H7 (cell line): ENCODE measurements at places on chromosomes 12 and 14. TPM values are rescaled to one million over a fixed set of nuclear protein-coding genes. Genes with fewer than 3 reads are reported as not detected.
A peak's percentile ranks its signal among the peaks of the same experiment; 100 is the strongest.

Gene DACT1
- 9.5 and 11.0 TPM in 2 replicates for total RNA-seq

Gene PRKD1
- 1.7 and 3.2 TPM in 2 replicates for total RNA-seq

GRCh38 chr12:91627225-91627624 is 444.6 kb upstream of the DCN start:
- no peak for DNase-seq

GRCh38 chr12:63937378-63938316 is 93.1 kb downstream of the SRGAP1 start:
- no peak for DNase-seq

DNA sequence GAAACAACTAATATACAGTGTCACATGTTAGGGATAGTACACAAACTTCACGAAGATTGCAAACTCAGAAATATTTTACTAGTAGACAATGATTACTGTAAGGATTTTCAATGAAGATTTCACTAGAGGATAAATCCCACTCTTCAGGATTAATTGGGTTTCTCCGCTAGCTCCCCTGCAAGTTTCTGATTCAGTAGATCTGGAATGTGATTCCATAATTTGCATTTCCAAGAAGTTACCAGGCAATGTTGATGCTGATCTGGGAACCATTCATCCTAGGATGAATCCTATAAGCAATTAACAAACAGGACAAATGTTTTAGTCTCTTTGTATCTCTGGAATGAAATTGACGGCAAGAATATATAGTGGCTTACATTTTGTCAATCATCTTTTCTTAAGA is 272.4 kb downstream of the ALX1 start:
- DNase-seq: no peak

DNA sequence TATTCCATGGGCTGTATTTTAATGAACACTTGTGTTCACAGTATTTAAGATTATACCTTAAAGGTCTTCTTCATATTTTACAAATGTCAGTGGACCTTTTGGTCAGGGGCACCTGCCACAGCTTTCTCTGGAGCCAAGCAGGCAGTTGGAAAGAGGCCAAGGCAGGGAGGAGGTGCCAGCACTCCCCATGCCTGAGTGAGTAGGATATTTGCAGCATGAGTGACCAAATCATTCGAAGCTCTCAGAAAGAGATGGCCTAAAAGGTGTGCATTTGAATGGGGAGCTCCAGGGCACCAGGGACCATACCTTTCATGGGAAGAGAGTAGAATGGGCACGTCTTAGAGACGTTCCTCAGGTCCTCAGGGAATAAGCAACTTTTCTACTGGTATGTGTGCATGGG is 121.6 kb downstream of the GPR135 start:
- no peak for DNase-seq

DNA sequence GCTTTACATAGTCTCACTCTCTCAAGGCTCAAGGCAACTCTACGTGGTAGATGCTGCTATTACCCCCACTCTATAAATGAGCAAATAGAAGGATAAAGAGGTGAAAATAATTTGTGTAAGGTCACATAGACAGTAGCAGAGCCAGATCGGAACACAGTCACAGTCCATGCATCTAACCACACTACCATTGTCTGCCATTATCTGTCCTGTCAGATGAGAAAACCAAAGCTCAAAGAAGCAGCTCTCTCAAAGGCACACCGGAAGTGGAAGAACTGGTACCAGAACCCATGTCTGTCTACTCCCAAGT is 134.4 kb upstream of the NUDT4 start:
- DNase-seq: no peak

- DNase-seq: no peak
Observed at GRCh38 chr14:35164849-35165248, 42.5 kb downstream of the PRORP start.

DNA sequence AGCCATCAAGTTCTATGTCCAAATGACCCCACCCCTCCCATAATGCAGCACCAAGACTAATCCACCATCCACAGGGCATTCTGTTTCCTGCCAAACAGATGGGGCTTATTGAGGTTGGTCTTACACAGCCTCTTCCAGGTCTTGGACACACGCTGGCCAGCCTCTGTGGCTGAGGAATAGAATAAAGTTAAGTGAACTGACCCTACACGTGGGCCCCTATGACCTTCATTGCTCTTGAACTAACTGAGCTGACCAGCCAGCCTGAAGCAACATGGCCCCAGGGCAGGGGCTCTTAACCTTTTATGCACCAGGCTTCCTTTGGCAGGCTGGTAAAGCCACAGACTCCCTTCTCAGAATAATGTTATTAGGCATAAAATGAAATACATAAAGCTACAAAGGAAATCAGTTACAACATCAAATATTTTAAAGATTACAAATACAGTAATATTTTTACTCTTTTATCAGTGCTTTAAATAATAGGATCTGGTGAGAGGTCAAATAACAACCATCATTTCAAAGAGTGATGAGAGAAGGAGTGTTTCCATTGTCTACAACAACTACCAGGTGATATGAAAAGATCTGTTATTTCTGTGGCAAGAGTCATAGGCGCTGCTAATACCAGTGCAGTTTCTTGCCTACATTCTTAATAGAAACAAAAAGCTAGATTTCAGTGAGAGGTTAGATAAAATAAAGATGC is 192.9 kb upstream of the NUDT4 start:
- no peak for DNase-seq

- DNase-seq: no peak
Observed at GRCh38 chr12:34119366-34119765, 97.1 kb downstream of the ALG10 start.

GRCh38 chr14:51382506-51382905 is 142.5 kb downstream of the TMX1 start:
- no peak for DNase-seq

- DNase-seq: no peak
Observed at GRCh38 chr14:76328457-76329137, 47.3 kb upstream of the ESRRB start.

DNA sequence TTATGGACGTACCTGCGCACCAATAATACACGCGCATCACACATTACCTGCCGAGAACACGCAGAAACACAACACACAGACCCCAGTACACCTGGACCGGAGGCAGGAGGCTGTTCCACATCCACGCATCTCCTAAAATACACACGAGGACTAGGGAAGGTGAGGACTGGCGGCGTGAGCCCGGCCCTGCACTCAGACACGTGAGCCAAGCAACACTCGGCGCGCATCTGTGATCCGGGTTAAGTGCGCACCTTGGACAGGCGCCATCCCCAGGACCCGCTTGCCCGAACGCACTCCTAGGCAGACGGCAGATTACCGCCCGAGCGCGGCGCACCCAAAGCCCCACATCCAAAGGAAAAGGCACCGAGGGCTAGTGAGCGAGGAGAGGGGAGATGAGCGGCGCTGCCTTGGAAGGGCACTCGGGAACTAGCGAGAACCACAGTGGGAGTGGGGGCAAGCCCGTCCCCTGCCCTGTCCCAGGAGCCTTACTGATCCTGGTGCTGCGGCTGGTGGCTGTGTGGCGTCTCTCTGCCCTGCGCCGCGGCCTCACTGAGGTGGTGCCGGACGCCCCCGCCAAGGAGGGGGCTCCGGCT is 417 bp downstream of the GLS2 start:
- DNase-seq: peak; percentile 83

DNA sequence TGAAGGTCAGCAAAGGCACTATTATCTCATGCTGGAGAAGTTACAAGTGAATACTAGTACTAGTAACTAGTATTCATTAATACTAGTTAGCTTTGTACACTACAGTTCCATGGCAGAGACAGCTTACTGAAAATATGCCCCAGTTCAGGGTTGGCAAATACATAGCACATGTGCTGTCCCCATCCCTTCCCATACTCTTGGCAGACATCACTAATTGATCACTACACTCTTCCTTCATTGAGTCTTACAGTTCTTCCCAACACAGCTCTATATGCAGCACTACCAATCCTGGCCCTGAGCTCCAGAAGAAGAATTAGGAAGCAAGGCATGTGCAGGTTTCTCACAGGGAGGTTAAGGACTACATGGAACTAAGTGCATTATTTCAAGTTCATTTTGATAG is 168.3 kb upstream of the EEA1 start:
- no peak for DNase-seq

GRCh38 chr12:15520083-15520482 is 197.8 kb downstream of the PTPRO start:
- DNase-seq: peak; percentile 7

- DNase-seq: peak; percentile 81
Observed at GRCh38 chr12:113515082-113515856, 43.6 kb upstream of the LHX5 start.
